Activated naive CD4-positive, alpha-beta T cell treated with Interleukin-2 at 50 U/mL for 16 hours (primary cell): ENCODE measurements at places on chromosomes 6 and 20.

DNA sequence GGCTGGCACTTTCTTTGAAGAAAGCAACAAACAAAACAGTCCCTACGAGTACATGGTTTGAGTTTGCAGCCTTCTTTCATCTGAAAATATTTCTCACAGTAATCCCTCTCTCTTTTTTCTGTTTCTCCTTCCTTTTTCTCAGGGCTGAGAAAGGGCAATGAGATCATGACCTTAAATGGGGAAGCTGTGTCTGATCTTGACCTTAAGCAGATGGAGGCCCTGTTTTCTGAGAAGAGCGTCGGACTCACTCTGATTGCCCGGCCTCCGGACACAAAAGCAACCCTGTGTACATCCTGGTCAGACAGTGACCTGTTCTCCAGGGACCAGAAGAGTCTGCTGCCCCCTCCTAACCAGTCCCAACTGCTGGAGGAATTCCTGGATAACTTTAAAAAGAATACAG is 80.7 kb upstream of the CLDN20 start:
- DNase-seq: no peak

DNA sequence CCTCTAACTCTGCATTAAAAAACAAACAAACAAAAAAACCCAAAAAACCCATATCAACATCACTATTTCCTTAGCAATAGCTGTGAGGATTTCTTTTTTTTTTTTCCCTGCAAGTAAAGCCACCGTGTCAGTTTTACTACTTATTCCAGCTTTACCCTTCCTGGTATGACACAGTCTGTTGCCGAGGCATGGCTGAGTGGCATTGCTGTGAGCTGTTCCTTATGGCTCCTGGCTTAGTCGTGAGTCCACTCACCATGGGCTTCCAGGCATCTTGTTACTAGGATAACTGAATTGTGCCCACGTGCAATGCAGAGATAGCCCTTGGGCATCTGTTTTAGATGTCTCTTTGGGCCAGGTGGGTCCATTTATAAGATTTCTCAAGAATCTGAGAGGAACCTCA is 84.8 kb downstream of the LRRC1 start:
- no peak for DNase-seq

DNA sequence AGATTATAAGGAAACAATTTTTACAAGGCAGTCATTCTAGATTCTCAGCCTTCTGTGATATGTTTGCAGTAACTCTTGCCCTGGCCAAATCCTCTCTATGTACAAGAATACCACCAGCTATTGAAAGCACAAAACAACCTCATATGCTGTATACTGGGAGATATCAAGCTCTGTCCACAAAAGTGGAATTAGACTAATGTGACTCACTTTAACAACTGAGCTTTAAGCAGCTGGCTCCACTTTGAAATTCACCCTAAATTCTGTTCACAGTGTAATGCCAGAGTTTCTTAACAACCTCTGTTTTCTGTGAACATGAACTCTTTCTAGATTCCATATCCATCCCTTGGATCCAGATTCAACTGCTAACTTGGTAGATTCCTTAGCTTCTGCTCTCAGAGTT is 47.6 kb downstream of the CHD6 start:
- DNase-seq: no peak

GRCh38 chr6:14452567-14453527 is 335.3 kb downstream of the CD83 start:
- peak; percentile 60 for DNase-seq

- no peak for DNase-seq
These were observed 111.9 kb downstream of the CEBPB start for GRCh38 chr20:50302341-50303057.

GRCh38 chr6:106519460-106520394 is 109.6 kb downstream of the RTN4IP1 start:
- peak; percentile 84 for DNase-seq

DNA sequence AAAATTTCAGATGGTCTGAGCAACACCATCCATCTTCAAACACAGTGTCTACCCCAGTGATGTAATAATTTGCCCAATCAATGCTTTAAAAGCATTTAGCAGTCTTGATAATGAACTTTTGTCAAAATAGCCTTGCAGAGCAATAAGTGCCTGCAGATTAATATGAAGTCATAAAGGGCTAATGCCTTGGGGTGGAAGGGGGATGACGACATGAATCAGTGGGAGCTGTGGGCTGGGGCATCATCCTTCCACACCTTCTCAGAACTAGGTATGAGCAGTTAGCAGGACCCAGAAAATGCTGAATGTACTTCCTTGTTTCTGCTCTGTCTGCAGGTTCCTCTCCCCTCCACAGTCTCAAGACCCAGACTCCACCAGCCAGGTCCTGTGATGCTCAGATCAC is 166.2 kb upstream of the MAFB start:
- no peak for DNase-seq

- DNase-seq: no peak
These were observed 59.2 kb downstream of the SYNJ2 start for GRCh38 chr6:158040804-158041347.

DNA sequence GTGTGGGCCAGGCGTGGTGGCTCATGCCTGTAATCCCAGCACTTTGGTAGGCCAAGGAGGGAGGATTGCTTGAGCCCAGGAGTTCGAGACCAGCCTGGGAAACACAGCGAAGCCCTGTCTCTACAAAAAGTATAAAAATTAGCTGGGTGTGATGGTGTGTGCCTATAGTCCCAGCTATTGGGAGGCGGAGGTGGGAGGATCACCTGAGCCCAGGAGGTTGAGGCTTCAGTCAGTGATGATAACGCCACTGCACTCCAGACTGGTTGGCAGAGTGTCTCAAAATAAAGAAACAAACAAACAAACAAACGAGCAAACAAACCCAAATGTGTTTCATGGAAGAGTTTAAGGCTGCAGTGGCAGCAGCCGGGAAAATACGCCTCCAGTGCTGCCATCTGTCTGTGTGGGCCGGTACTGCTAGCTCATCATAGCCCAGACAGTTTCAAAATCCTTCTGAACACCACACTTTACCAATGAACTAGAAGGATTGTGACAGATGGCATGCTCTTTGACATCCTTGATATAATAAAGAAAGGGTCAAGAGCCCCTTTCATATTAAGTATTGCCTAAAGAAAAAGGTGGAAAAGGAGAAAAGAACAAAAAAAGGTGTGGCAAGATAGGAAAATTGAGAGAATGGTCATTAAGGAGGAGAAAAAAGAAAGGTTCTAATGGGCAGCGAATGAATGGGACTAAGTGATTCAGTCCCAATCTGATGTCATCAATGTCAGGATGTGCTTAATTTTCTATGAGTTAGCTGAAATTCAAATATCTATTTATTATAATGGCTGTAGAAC is 298.6 kb downstream of the SYNE1 start:
- peak; percentile 61 for DNase-seq

- DNase-seq: no peak
These were observed 212.3 kb upstream of the PMEPA1 start for GRCh38 chr20:57922083-57922482.

- no peak for DNase-seq
These were observed 3.2 kb downstream of the TFB1M start for GRCh38 chr6:155311086-155311485.

DNA sequence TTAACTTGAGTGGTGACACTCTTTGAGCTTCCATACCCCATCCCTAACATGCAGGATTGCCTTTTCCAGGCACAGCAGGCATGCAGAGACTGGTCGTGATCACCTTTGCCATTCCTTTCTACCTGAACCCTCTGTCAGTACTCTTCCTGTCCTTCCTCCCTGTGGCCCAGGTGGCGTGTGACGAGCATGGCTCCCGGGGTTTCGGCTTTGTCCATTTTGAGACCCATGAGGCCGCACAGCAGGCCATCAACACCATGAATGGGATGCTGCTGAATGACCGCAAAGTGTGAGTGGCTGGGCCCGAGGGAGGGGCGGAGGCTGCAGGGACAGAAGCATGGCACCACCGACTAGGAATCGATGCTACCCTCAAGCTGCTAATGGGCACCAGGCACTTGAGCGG is 6.7 kb downstream of the PABPC1L start:
- no peak for DNase-seq

GRCh38 chr6:34610819-34611477 is 54.8 kb upstream of the SPDEF start:
- DNase-seq: no peak

DNA sequence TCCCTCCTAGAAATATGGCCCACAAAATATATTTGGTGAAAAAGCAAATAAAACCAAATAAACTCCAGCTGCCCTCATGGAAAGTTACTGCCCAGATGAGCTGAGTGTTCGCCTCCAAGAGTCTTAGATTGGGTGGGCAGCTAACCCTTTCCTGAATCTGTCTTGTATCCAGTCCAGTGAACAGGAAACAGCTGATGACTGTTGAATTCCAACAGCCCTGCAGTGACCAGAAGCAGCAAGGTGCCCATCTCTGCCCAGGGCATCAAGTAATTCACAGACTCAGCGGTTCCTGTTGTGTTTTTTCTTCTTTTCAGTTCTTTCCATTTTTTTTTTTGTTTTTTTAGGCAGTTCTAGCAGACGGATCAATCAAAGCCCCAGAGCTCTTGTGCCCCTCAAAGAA is 199.2 kb downstream of the UBE3D start:
- no peak for DNase-seq

GRCh38 chr6:135228486-135228885 is 47.4 kb downstream of the MYB start:
- no peak for DNase-seq

DNA sequence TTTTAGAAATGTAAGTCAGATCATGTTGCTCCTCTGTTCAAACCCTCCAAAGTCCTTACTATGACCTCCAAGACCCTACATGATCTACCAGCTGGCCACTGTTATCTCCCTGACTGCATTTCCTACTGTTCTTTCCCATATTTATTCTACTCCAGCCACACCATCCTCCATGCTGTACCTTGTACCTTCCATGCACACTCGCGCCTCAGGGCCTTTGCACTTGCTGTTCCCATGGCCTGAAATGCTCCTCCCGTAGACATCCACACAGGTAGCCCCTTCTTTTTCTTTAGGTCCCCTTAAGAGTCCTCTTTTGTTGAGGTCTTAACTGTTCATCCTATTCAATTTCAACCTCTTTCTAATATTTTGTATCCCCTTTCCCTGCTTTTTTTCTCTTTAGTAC is 47.0 kb downstream of the HEBP2 start:
- DNase-seq: no peak

DNA sequence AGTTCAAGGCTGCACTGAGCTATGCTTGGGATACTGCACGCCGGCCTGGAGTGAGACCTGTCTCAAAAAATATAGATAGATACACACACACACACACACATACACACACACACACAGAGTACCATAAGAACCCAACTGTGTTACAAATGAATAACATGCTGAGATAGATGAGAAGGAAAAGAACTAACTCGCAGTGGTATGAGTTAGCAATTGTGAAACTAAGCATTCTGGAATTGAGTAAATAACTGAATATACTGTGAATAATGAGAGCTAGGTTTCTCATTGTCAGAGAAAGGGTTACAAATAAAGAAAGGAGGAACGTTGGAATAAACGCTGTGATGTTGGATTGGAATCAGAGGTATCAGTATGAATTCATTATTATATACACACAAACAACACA is 14.6 kb upstream of the FAXC start:
- DNase-seq: no peak

DNA sequence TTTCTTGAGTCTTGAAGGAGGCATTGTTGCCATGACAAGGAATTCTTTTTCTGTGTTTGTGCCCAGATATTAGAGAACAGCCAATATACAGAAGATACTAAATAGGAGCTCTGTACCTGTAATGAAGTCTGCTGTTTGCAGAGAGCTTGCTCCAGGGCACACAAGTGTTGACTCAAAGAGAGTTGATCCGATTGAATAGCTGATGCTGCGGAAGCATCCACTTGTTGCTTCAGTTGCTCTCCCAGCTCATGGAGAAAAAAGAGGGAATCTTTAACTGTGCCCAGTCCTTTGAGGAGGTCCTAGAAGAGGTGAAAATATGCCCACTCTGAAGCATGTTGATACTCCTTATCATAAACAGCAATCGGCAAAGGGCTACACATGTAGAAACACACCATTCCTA is 411.4 kb downstream of the ESR1 start:
- DNase-seq: no peak

DNA sequence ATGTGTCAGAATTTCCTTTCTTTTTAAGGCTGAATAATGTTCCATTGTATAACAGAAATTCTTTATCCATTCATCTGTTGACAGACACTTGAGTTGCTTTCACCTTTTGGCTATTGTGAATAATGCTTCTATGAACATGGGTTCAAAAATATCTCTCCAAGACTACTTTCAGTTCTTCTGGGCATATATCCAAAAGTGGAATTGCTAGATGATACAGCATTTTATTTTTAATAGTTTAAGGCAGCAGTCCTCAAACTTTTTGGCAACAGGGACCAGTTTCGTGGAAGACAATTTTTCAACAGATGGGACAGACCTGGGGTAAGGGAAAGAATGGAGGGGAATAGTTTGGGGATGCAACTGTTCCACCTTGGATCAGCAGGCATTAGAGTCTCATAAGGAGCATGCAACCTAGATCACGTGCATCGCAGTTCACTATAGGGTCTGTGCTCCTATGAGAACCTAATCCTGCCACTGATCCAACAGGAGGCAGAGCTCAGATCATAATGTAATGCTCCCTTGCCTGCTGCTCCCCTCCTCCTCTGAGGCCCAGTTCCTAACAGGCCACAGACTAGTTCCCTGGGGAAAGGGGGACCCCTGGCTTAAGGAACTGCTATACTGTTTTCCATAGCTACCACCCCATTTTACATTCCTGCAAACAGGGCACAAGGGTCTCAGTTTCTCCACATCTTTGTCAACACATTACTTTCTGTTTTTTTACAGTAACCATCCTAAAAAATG is 239.9 kb upstream of the RNF217 start:
- no peak for DNase-seq

- DNase-seq: no peak
These were observed 265.9 kb downstream of the DLL1 start for GRCh38 chr6:170024940-170025339.

DNA sequence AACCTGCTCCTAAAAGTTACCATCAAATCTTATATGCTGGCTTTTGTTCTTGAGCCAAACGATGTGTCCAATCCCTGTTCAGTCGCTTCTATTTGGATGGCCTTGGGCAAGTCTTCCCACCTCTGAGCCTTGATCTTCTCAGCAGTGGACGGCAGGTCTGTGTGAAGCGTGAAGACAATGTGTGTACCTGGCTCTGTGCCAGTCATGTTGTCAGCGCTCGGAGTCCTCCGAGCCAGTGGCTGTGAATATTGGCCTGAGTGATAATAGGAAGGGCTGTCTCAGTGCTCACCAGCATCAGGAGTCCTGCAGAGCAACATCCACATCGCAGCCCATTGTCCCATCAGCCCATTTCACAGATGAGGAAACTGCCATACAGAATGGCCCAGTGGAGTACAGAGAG is 219.0 kb downstream of the CDC5L start:
- DNase-seq: no peak

DNA sequence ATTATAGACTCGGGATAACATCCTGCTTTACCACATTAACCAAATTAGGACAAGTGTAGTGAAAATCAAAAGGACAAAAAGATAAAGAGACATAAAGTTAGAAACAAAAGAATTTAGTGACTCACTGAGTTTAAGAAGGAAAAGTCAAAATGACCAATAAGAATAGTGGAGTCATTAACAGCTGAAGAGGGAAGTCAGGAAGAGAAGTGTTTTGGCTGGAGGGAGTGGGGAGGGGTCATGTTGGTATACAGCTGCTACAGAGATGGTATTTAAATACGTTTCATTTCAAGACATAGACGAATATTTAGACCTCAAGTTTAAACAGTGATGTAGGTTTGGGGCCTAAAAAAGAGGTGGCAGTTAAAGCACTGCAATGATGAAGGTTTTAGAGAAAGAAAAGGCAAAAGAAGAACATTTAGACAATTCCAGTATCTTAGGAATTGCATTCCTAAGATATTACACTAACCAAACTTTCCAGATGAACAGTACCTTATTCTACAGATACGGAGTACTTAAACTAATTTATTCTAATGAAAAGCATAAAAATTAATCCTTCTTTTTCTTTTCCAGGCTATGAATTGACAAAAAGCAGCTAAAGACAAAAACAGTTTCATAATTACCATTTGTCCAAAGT is 10.6 kb downstream of the FKBP5 start:
- no peak for DNase-seq
